ENCODE measurements at places on chromosomes 12 and 14.

DNA sequence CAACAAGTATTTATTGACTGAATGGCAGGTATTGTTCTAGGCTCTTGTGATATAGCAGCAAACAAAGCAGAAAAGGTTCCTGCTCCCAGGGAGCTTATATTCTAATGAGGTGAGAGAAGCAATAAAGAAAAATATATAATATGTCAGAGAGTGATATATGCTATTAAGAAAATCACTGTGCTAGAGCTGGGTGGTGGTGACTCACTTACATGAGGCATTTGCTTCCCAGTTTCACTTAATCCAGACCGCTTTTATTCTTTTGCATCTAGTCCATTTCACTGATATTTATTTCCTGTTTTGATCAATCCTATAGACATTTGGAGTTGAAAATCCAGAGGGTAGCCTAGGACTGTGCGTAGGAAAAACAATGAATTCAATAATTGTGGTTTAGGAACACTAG is 17.5 kb downstream of the TRHDE start:
- DNase-seq, result no peak

DNA sequence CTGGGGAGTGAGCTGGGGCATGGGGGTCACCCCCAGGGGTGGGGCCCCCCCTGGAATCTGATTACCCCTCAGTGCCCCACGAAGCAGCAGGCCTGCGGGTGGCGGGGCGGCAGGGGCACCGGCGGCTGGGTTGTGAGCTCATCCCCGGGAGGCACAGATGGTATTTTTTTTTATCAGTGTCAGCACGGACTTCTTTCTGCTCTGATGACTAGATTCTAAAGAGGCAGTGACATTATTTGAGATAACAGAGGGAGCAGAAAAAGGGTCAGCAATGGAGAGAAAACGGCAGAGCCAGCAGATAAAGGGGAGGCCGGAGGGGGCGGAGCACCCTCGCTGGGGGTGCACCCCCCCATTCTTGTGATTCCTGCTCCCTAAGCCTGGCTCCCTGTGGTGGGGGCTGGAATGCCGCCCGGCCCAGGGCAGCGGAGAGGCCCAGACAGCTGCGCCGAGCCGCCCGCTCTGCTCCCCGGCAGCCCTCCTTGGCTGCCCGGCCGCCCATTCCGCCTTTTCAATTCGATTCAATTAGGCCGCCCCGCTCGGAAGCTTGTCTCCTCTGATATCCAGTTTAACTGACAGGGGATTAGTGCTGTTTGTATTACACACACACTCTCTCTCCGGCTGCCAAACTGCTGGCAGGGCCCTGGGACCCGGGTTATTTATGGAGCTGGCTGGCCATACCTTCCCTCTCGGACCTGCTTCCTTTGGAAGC is 32.9 kb downstream of the MVK start:
- peak; percentile 29 for DNase-seq

DNA sequence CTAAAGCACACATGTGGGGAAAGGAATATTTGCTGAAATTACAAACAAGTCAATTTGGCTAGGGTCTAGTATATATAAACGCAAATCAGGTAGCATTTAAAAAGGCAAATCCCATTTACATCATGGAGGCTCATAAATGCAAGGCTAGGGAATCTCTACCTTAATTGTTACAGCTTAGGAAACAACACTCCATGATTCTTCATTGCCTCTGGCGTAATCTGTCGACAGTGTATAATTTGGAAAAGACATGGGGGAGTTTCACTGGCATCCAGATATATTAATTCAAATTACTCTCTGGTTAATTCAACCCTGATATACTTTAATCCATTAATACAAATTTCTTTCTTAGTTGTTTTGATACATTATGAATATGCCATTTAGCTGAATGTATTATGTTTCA is 1630.2 kb upstream of the FLRT2 start:
- no peak for DNase-seq

GRCh38 chr12:121331248-121331647 is 21.0 kb downstream of the ANAPC5 start:
- DNase-seq, result no peak

DNA sequence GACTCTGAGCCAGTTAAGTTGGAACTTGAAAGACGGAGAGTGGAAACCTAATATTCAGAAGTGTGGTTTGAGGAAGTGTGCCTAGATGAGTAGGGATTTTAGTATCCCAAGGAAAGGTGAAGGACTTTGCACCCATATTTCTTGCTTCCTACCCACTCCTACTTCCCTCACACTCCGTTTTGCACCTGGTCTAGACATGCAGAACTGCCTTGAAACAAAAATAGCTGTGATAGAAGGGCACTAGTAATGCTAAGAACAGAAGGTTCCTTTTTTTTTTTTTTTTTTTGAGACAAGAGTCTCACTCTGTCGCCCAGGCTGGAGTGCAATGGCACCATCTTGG is 732 bp upstream of the ARF3 start:
- no peak for DNase-seq

DNA sequence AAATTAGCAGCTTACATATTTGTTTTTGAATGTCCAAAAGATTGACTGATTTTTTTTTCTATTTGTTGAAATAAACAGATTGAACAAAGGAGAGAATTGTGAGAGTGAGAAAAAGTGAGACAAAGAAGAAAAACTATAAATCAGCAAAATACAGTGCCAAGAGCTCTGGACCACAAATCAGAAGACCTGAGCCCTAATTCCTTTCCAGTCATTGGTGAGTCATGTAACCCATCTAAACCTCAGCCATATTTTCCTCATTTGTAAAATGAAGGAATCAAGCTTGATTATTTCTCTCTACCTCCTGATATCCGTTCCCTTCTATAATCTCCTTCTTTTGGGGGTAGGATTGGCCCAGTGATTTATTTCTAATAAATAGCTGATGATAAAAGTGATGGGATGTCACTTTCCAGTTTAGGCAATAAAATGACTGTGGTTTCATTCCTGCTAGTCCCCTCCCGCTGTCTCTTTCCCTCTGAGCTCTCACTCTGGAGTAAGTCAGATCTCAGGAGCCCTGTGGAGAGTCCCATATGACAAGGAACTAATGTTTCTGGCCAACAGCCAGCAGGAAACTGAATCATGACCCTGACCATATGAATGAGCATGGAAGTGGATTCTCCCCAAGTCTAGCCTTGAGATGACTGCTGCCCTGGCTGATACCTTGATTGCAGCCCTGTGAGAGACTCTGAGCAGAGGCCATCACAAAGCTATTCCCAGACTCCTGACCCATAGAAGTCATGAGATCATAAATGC is 218.9 kb downstream of the ACSS3 start:
- no peak for DNase-seq

DNA sequence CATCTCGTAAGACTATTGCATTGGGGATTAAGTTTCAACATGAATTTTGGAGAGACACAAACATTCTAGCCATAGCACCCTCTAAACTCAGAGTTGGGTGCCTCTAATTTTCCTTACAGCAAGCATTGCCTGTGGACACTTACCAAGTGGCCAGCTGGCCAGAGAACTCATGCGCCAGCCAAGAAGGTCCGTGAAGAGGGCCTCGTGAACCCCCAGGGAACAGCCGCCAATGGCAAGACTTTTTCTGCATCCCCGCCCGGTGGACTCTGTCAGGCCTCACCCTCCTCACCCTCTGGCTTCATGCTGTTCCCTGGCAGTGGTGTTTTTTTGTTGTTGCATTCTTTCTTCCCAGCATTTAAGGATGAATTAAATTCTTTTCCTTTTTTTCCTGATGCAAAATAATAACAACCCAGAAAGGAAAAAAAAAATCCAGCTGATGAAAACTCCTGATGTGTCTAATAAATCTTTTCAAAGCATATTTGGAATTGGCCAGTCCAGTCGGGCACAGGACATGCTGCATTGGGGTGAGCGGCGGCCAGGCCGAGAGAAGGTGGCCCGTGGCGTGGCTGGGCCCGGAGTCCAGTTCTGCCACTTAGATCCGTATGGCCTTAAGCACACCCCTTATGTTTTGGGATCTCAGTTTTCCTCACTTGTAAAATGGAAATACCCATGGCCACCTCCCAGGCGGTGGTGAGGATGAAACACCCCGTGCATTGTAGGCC is 191.9 kb upstream of the DIO3 start:
- DNase-seq, result no peak

- no peak for DNase-seq
Measured at GRCh38 chr12:86663173-86663572, 407.0 kb upstream of the MGAT4C start.

GRCh38 chr12:89923091-89923490 is 214.5 kb upstream of the ATP2B1 start:
- no peak for DNase-seq

- no peak for DNase-seq
Measured at GRCh38 chr12:3342051-3342450, 149.0 kb upstream of the PRMT8 start.

- DNase-seq, result no peak
Measured at GRCh38 chr12:120209851-120210250, 8.9 kb upstream of the RPLP0 start.

GRCh38 chr14:101082436-101083384 is 179.2 kb upstream of the RTL1 start:
- no peak for DNase-seq

DNA sequence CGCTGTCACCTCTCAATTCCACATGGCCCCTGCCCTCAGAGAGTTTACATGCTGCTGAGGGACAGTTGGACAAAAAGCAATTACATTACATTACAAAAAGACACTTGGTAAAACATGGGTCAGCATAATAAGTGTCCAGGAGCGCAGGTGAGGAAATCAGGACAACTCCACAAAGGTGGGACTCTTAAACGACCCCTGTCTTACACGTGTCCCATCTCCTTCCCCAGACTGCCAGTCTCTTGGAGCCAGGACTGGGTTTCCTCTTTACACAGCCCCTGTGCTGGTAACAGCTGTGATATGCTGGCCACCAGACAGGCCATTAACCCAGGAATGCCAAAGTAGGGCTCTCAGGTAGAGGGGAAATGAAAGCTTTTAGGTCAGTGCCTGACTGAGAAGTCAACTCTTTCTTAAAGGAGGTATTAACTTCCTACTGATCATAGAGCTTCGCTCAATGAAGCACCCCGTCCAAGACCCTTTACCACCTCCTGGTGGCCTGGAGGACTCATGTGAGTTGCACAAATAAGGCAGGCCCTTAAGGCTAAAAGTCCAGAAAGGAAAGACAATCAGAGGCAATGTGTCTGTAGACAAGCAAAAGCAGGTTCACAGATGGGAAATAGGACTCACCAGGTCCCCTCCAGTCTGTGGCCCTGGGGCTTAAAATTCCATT is 55.5 kb downstream of the ANO2 start:
- no peak for DNase-seq

DNA sequence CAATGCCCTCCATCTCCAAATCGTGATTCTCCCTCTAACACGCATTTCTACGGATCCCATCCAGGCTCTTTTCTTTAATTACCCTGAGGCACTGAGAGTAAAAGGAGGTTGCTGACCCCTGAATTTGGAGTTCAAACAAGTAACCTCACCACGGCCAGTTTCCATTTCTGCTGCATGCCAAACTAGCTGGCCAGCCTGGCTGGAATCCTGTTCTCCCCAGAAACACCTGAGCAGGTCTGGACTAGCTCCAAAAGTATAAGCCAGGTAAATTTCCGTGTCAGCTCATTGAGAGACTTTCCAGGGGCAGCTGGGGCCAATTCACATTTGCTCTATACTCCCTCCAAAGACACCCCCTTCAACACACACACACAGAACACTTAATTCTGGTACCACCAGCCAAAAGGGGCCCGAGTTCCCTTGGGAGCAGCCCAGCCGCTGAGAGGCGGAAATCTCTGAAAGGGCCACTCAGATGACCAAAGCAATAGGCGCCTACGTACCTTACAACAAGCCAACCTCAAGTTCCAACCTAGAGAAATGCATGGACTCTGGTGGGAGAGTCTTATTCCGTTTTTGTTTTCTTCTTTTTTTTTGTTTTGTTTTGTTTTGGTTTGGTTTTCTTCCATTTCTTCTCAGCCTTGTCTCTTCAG is 131.4 kb downstream of the NDUFA12 start:
- no peak for DNase-seq

DNA sequence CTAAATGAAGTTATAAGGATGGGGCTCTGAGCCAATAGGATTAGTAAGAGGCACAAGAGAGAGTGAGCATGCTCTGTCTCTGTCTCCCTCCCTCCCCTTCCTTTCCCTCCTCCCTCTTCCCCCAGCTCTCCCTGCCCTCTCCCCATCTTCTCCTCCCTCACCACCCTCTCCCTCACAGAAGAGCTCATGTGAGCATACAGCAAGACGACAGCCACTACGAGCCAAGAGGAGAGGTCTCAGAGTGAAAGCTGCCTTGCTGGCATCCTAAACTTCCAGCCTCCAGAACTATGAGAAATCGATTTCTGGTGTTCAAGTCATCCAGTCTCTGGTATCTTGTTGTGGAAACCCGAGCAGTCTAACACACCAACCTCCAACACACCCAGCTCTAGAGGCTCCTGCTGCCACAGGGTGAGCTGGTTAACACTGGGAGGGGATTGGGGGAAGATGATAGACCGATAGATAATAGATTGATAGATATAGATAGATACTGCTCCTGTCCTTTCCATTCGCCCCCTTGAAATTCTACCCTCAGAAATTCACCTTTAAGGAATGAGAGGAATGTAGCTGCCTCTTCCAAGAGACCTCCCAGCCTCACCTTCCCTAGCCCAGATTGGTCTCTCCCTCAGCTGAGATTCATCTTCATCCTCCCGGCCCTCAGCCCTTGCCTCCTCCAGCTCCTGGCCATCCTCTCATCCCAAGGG is 25.8 kb upstream of the ACTN1 start:
- DNase-seq, result no peak

- no peak for DNase-seq
Measured at GRCh38 chr12:131507881-131508280, 203.0 kb upstream of the SFSWAP start.

- DNase-seq, result no peak
Measured at GRCh38 chr14:94524093-94524492, 14.8 kb upstream of the SERPINA12 start.

- DNase-seq, result no peak
Measured at GRCh38 chr12:54879579-54879978, 25.3 kb downstream of the MUCL1 start.

DNA sequence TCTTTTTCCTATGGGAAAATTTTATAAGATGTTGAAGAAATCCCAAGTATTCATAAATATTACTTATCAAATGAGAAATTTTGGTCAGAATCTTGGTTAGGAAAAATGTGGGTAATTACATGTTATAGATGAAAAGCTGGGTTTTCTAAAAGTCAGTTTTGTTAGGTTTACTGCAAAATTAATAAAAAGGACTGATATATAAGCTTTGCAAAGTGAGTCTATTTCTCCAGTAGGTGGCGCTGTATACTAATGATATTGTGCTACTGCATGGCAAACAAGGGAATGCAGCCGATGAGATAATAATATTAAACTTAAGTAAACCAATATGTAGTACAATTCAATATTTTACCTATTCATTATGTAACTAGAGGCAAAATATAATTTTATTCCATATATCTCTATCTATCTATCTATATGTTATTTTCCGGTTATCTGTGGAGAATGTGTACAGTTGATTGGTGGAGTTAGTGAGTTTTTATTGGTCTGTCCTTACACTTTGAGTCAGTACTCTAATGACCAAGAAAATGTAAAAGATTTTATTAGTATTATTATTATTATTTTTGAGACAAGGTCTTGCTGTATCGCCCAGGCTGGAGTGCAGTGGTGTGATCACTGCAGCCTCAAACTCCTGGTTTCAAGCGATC is 32.9 kb downstream of the MIPOL1 start:
- DNase-seq, result no peak

DNA sequence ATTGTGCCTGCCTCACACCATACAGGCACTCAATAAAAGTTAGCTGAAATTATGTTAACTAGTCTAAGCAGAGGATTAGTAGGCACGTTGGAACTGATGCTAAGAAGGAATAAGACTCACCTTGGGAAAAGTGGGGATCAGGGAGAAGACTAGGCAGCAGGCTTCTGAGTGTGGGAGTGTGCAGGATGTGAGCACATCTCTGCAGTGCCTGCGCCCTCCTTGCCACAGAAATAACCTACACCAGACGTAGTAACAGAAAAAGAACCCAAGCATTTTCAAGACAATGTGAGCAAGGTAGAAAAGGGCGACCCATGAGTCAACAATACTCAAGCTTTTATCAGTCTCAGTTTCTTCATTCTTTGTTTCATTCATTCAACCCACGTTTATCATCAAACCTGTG is 113.9 kb downstream of the CACNA1C start:
- DNase-seq, result no peak
